Foreskin keratinocyte (primary cell): ENCODE measurements at places on chromosomes 3 and 15. TPM values are rescaled to one million over a fixed set of nuclear protein-coding genes. Genes with fewer than 3 reads are reported as not detected.
A peak's percentile ranks its signal among the peaks of the same experiment; 100 is the strongest.

GRCh38 chr3:10557781-10558373 lies 52.5 kb upstream of the ATP2B2 start:
- peak; percentile 29 for DNase-seq

DNA sequence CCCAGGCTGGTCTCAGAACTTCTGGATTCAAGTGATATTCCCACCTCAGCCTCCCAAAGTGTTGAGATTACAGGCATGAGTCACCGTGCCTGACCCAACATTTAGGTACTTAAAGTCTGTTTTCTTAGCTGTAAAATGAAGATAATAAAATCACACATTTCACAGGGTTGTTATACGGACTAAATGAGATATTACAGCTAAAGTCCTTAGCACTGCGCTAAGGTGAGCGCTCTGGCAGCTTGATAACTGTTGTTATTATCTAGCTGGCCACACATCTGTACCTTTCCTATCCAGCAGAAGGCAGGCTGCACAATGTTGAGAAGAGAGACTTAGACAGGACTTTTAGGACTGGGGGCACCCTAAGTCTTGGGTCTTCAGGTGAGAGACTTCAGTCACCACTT lies 2.7 kb upstream of the LIPH start:
- no peak for DNase-seq

The GUCA1C gene
- total RNA-seq: 0.28 TPM in 1 of 2 replicates, not detected in the other

The DNAJC13 gene
- 37.3 and 41.4 TPM in 2 replicates for total RNA-seq

- DNase-seq: peak; percentile 37
These were observed 288.3 kb upstream of the C2CD4B start for GRCh38 chr15:62453375-62453774.

- DNase-seq: peak; percentile 29
These were observed 539.0 kb downstream of the FGF12 start for GRCh38 chr3:192188218-192188835.

The TRMT10C gene
- total RNA-seq: 29.6 and 30.9 TPM in 2 replicates

The SERPINI1 gene
- total RNA-seq: 3.0 and 4.1 TPM in 2 replicates
